ENCODE measurements at places on chromosomes 7 and 10.

DNA sequence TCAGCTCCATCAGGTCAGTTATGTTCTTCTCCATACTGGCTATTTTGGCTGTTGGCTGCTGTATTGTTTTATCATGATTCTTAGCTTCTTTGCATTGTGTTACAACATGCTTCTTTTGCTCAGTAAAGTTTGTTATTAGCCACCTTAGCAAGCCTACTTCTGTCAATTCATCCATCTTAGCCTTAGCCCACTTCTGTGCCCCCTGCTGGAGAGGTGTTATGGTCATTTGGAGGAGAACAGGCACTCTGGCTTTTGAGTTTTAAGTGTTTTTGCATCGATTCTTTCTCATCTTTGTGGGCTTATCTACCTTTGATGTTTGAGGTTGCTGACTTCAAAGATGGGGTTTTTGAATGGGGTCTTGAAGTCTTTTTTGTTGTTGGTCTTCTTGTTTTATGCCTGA is 204.6 kb upstream of the FOXP2 start:
- no peak for DNase-seq

- no peak for DNase-seq
Measured at GRCh38 chr10:25405871-25406270, 231.1 kb downstream of the GPR158 start.

DNA sequence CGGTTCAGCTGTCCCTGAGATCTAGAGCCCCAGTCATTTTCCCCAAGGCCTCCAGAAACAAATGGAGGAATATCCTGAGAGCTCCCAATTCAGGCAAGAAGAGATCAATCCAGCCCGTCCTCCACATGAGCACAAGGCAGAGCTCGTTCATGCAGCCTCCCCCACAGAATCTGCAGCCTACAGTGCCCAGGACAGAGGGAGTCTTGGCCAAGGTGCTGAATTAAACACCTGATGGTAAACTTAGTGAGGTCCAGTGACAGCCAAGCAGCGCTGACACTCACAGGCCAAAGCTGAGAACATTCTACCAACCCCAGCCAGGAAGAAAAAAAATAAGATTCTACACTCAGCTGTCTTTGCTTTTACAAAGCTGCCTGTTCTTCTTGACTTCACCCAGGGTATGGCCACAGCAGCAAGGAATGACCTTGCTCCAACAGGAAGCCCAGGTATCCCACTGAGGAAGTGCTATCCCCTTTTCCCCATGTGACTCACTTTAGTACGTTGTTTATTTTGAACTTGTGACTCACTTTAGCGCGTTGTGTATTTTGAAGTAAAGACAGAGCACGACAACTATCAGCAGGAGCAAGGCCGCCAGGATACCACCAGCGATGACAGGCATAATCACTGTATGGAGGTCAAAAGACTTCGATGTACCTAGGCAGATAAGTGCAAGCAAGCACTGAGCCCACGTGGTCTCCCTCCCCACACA is 4.4 kb upstream of the CUZD1 start:
- no peak for DNase-seq

GRCh38 chr7:135774284-135774683 is 25.7 kb upstream of the FAM180A start:
- DNase-seq, result no peak

DNA sequence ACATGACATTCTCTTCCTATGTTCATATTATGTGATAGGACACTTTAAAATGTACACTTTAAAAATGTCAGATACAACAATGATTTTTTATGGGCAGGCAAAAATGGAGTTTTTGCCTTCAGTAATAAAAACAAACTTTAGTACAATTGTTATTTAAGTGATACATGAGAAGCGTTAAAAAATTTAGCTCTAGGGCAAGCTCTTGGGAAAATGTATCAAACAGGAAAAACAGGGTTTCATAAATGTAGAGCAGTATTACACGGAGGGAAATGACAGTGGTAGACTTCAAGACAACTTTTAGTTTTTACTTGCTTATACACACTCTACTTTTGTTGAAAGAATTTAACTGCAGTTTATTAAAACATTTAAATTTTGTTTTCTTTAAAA is 1.5 kb downstream of the FHIP2A start:
- DNase-seq, result no peak

DNA sequence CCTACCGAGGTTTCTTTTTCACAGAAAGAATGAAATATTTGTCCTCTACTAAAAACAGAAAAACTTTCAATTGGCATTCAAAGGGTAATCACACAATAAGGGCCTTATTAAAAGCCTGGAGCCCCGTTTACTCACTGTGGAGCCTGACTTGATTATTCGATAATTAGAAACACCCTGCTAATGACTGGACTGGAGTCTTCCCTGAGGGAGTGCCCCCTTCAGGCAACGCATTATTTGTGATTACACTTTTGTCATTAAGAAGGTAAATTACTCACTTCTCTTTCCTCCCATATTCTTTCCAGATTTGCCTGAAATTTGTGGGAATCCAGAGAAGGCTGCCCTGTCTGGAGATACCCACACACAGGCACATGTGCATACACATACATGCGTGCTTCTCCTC is 444.2 kb upstream of the NPVF start:
- no peak for DNase-seq

- DNase-seq, result no peak
Measured at GRCh38 chr10:77800738-77801266, 125.8 kb downstream of the DLG5 start.

- no peak for DNase-seq
Measured at GRCh38 chr10:17533731-17534130, 79.3 kb upstream of the ST8SIA6 start.

DNA sequence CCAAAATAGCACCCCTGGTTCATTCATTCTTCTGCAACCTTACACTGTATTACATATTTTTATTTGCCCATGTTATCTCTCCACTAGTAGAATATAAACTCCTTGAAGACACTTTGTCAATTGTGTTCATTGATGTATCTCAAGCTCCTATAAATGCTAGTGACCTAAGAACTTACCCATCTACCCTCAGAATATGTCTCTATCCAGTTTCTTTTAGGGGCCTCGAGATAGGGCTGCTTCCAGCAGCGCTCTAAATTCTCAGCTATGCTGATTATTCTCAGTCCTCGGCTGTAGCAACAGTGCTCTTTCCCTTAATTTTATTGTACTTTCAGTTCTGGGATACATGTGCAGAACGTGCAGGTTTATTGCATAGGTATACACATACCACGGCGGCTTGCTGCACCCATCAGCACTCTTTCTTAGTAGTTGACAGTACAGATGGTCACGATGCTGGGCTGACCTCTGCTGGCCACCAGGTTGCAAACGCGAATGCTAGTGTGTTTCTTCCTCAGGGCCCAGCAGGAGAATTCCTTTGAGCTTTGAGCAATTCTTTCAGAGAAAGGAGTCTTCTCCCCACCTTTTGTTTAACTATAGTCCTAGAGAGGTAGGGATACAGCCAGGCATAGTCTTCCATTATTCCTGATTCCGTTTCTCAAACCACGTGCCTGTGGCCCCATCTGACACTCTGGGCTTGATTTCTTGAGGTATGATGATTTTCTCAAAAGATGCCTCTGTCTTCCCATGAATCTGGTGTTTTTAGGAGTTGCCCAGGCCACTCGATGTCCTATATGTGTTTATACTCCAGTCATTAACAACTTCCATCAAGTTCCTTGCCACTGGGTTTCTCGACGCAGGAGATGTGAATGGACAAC is 49.1 kb upstream of the CDC14C start:
- DNase-seq, result no peak

GRCh38 chr10:130242513-130242912 is 106.3 kb downstream of the GLRX3 start:
- DNase-seq, result no peak

GRCh38 chr7:91582799-91583477 is 297.6 kb downstream of the MTERF1 start:
- no peak for DNase-seq

DNA sequence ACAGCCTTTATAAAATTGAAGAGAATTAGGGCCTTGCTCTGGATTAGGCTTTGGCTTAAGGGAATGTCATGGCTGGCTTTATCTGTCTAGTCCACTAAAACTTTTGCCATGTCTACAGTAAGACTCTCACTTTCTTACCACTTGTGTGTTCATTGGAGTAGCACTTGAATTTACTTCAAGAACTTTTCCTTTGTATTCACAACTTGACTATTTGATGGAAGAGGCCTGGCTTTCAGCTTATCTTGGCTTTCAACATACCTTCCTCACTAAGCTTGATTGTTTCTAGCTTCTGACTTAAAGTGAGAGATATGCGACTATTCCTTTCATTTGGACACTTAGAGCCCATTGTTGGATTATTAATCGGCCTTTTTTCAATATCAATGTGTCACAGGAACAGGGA is 96.1 kb downstream of the TPST1 start:
- DNase-seq, result no peak

GRCh38 chr7:7569081-7569527 is 2.4 kb downstream of the MIOS start:
- DNase-seq, result no peak

DNA sequence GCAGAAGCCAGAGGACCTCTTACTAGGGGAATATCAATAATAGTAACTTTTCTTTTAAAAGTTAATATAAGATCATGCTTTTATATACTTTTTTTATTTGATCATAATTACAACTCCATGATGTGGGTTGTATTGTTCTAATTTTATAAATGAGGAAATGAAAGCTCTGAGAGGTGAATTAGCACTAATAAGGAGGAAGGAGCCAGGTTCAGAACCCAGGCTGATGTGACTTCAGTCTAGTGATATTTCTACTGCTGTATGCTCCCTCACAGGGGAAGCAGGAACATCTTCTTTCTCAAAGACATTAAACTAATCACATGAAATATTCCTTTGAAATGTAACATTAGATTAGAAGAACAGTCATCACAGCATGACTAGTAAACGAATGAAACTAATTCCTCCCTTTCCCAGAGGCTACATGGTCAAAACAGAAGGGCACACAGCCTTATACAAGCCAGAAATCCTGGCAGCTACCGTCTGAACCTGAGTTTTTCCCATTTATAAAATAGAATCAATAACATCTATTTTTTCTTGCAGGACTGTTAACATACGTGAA is 81.4 kb upstream of the GJD4 start:
- DNase-seq, result no peak

GRCh38 chr10:73584737-73585136 is 6.4 kb downstream of the USP54 start:
- no peak for DNase-seq

GRCh38 chr10:72782649-72783330 is 90.8 kb downstream of the MCU start:
- no peak for DNase-seq

DNA sequence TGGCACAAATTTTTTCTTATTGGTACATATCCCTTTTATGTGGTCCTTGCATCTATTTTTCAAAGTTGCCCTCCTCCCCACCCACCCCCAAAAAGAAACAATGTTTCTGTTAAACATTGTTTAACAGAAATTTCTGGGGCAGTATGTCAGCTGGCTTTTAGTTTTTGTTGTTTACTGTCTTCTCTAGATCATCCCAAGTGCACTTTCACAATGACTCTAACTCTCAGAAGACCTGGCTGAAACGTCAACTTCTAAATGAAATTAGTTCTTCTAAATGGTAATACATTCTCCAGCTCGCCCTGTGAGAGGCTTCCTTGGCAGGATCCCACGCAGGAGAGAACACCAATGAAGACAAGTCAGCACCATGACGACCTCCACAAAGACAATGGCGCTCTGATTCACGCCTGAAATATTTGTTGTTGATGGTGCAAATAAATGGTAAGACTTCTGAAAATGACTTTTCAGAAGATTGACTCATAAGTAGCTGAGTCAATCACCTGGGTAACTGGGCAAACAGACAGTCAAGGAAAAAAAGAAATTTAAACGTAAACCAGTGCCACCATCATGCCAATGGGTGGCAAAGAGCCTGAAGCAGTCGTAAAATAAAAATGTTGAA is 293.7 kb downstream of the FZD1 start:
- DNase-seq, result no peak

GRCh38 chr7:151491859-151492258 is 27.8 kb downstream of the RHEB start:
- no peak for DNase-seq

DNA sequence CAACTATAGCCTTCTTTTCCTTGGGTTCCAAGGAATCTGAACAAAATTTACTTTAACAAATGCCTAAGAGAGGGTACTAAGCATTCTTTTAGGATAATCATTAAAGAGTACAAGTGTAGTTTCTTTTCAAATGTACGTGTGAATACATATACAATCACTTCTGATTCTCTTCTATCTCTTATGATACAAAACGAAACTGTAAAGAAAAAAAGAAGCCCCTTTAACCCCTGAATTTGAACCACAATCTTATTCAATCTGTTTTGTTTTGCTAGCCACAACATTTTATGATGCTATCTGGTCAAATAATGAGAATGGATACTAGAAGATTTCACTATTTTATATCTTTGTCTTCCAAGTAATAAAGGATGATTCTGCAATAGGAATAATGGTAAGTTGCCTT is 48.7 kb downstream of the SIRT1 start:
- DNase-seq, result no peak

- DNase-seq, result no peak
Measured at GRCh38 chr7:46145412-46145811, 224.3 kb upstream of the IGFBP3 start.

DNA sequence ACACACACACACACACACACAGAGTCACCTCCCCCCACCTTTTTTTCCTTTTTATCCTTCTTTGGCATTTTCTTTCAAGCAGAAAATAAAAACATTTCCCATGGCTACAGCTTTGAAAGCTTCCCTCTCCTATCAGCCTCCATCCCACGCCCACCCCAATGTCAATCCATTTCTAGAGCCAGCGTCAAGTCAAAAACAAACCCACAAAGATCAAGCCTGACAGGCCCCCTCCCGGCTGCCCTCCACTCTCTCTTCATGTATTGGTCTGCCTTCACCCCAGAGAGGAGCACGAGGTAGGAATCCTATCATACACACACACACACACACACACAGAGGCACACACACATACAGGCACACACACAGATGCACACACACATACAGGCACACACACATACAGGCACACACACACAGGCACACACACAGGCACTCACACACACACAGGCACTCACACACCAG is 8.0 kb upstream of the TNRC18 start:
- no peak for DNase-seq

DNA sequence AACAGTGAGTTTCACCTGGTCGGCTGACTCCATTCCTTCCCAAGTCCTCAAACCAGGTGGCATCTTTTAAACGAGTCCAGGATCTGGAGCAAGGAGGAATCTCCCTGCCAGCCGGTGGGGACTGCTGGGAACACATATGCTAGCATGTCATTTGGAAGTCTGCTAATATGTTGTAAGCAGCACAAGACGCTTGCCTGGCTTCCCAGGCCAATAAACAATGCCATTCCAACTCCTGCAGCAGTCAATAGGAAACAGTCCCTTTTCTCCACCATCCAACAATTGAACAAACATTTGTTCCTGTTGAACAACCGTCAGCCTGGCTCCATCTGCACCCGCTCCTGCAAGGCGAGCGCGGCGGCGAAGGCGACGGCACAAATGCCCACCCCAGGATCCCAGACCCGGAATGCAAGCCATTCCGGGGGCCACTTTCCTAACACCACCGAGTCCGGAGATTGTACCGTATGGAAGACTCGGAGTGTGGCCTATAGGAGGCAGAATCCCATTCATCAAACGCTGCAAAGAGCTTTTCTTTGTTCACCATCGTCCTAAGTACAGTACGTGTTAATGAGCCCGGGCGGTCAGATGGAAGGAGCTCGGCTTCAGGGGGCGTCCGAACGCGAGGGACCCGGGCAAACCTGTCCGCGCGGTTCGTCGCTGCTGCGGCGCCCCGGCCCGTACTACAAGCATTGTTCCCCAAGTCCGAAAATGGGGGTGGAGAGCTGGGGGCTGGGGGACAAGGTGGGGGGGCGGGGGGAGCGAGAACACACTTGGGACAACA is 1.6 kb downstream of the FAM53B start:
- DNase-seq, result no peak

All from activated CD8-positive, alpha-beta memory T cell treated with anti-CD3 and anti-CD28 coated beads for 4 hours (primary cell).